ENCODE measurements at places on chromosomes 7 and 10.

- no peak for DNase-seq
Measured at GRCh38 chr10:13462551-13462950, 66.3 kb downstream of the BEND7 start.

GRCh38 chr7:158283016-158283974 is 304.3 kb downstream of the PTPRN2 start:
- DNase-seq, result no peak

GRCh38 chr7:27210441-27211083 is 10.7 kb upstream of the HOXA13 start:
- DNase-seq, result peak; percentile 91

DNA sequence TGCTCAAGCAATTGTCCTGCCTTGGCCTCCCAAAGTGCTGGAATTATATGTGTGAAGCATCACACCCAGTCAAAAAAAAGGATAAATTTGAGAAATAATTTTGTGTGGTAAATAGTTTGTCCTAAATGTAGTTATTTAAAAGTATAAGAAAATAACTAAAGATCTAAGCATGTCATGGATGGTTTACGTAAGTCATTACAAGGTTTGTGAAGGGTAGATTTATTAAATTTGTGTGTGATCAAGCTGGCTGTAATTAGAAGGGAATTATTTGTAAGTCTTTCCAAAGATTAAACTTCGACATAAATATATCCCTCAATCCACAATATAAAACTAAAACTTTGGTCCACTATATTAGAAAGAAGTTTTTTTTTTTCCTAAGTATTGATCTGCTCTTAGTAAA is 28.6 kb downstream of the ORC5 start:
- DNase-seq, result no peak

- no peak for DNase-seq
Measured at GRCh38 chr10:16505161-16505560, 16.5 kb downstream of the C1QL3 start.

DNA sequence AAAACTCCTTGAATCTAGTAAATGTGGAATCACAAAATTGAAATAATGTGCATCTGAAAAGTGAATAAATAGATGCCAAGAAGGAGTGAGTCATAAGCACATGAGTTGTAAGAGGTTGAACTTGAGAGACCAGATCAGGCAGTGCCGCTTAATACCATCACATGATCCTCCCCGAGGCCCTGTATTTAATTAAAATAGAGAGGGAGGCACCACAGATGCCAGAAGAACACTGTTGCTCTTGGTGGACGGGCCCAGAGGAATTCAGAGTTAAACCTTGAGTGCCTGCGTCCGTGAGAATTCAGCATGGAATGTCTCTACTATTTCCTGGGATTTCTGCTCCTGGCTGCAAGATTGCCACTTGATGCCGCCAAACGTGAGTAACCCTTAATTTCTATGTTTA is at the start of gene GPNMB:
TSS of gene GPNMB (plus strand) at position 221 of the 400 bp plus-strand sequence. CDS start at position 304, 83 bp downstream.
- no peak for DNase-seq

GRCh38 chr10:70478191-70479164 is at the start of gene PALD1:
PALD1 (plus strand) TSS chr10:70478767; CDS start chr10:70525952, 47,185 bp downstream.
- DNase-seq, result no peak

DNA sequence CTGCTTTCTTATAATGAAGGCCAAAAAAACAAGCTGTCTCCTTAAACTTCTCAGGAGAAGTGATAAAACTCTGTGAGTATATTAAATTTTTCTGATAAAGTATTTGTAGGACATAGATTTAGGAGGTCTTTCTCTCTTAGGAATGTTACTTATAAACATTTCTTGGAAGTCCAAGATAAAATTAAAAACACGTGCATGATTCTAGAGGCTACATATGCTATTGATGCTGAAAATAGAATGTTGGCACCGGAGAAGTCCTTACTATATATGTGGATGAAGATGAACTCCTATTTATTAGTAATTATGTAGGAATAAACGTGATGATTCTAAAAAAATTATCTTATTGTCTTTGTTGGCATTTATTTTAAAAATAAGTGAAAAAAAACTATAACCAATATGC is 241.3 kb upstream of the LRRTM3 start:
- no peak for DNase-seq

- no peak for DNase-seq
Measured at GRCh38 chr10:22343731-22344130, 1.6 kb upstream of the SPAG6 start.

DNA sequence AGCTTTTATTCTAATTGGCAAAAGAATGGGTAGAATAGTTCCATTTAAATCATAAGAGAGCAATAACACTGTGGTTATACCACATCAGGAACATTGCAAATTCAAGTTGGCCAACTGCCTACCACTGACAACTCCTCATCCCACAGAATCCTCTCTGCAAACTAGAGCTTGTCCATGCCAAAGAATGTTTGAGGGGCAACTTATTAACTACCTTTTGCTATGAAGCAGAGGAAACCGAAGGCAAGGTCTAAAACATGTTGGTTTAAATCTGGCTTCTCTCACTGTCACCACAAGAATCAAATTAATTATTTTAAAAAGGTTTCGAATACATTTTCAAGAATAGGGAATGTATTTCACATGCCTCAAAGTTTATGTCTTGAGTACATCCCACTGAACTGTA is 36.0 kb downstream of the RHOBTB1 start:
- no peak for DNase-seq

GRCh38 chr7:95095259-95095965 is 188.0 kb downstream of the PPP1R9A start:
- DNase-seq, result no peak

DNA sequence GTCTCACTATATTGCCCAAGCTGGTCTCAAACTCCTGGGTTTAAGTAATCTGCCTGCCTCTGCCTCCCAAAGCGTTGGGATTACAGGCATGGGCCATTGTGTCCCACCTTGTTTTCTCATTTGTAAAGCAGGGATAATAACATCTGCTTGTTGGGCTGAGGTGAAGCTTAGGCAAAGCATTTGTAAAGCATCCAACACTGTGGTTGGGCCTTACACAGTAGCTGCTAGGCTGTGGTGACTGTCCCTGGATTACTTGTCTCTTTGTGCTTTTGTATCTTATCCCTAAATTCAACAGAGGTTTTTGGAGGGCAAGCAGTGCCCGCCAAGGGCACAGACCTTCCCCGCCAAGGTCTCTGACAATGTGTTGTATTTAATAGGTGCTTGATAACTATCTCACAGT is 14.3 kb downstream of the HKDC1 start:
- no peak for DNase-seq

DNA sequence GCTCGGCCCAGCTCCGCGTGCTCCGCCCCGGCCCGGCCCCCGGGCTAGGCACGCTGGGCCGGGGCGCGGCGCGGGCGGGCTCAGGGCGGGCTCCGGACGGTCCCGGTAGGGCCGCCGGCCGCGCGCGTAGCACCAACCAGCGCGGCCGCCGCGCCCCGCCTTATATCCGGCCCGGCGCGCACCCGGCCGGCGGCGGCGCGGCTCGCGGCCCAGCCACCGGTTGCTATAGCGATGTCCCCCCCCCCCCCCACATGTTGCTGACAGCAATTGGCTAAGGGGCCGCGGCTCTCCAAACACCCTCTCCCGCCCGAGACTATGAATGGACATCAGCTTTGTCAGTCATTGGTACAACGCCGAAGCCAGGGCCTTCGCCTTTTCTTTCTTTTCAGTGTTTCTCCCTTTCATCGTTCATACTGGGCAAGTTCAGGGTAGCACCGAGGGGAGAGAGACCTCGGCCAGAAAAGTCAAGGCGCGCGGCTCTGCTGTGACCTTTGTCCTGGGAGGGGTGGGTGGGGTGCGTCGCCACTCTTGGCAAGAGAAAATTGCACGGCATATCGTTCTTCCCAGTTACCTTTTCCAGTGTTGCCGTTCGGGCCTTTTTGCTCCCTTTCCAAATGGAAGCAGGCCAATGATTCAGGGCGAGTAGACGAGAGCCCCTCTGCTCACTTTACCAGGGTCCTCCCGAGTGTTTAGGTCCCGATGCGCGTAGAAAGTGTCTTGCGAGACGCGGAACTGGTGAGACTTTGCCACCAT is 354.2 kb downstream of the DNAJB6 start:
- DNase-seq, result peak; percentile 47

GRCh38 chr10:79038841-79039201 is 29.9 kb upstream of the ZMIZ1 start:
- no peak for DNase-seq

DNA sequence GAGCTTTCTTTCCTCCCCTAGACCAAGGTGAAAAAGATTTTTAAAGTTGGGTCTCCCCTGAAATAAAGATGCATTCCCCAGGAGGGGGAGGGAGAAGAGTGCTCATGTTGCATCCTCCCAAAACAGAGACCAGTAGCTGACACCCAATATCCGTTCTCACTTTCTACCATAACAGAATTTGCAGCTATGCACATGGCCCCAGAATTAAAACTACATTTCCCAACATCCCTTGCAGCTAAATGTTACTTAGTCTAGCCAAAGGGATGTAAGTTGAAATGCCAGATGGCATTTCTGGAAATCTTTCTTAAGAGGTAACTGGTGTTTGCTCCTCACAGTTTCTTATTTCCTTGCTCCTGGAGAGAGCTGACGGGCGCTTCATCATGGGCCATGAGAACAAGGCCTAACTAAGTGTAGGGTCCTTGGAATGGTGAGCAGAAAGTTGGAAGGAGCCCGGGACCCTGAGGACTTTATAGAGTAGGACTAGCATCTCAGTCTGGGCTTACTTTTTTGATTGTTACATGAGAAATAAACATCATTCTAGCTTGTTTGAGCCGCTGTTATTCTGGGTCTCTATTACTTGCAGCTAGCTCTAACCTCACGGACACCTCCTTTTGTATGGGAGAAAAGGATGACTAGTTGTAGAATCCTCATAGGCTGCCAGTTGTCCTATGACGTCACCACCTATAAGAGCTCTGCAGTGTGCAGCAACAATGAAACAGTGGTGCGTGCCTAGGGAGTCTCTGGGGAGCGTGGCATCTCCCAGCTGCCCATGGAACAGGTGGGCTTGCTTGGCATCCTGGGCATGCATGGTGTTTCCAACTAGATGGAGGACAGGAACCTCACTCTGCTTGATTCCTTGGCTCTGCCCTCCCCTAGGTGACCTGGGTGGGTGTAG is 46.1 kb upstream of the EXOC6 start:
- DNase-seq, result no peak

DNA sequence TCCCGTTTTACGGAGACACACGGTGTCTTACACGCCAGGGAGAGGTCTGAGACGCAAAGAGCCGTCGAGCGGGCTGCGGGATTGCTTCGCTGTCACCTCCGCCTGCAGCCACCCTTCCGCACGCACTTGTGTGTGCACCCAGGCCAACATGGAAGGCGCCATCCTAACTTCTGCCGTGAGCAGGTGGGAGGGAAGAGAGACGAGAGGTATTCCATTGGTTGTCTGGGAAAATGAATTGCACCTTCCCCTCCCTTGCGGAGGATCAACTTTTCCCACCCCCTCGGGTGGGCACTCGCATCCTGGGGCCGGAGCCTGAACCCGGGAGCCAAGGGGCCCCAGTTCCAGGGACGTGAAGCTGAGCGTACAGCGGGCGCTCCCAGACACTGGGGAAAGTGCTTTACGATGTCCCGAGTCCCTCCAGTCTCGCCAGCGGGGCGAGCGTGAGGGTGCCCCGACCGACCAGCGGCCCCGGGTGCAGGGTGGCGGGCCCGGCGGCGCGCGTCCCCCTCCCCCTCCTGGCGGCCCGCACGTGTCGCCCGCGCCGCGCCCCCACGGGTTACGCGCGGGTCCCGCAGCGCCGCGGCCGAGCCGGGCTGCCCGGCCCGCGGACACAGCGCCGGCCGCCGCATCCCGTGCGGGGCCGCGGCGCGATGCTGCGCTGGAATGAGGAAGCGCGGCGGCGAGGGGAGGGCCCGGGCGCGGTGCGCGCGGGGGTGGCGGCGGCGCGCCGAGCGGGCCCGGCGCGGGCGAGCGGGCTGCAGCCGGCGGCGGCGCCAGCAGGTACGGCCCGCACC is 984 bp upstream of the IKZF1 start:
- DNase-seq, result no peak

DNA sequence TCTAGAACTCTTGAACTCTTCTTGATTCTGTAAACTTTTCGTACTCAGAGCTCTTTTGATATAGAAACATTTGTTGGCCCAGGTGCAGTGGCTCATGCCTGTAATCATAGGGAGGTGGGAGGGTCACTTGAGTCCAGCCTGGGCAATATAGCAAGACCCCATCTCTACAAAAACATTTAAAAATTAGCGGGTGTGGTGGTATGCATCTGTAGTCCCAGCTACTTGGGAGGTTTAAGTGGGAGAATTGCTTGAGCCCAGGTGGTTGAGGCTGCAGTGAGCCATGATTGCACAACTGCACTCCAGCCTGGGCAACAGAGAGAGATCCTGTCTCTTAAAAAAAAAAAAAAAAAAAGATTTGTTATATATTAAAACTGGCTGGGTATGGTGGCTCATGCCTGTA is 121.6 kb downstream of the BAMBI start:
- DNase-seq, result no peak

- peak; percentile 15 for DNase-seq
Measured at GRCh38 chr10:71134732-71135211, 77.6 kb upstream of the UNC5B start.

DNA sequence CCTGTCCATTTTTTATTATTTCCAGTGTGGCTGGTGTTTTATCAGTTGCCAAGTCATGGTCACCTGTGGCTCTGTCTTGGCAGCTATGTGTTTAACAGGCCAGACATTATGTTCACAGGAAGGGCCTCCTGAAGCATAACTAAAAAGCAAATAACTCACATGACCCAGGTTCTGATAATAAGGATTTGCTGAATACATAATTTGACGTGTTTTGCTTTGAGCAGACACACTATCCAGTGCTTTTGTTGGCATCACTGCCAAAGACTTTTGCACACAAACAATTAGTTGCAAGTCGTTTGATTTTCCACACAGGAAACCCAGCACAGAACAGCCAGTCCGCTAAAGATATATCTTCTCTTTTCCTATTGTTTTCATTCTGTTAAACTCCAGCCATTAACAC is 173.6 kb downstream of the ARL4A start:
- DNase-seq, result no peak
